ENCODE measurements at places on chromosomes 11 and 22. TPM values are rescaled to one million over a fixed set of nuclear protein-coding genes. Genes with fewer than 3 reads are reported as not detected.

DNA sequence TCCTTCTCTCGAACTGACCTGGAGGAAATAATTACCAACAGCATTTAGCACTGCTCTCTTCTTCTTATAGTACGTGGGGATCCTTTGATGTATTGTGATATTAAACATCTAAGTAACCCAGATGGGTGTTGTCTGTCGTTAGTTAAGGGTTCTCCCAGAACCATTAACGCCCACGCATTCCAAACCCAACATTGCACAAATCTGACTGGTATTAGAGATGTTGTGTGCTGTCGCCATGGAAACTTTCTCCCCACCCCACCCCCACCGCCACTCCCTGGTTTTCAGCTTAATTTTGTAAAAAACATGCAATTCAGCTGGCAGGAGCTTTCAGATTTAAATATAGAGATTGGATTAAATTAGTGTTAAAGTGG lies 1495.2 kb downstream of the TBC1D22A start:
- no peak overlapping the region for H3K4me3 ChIP-seq
- H3K27me3 ChIP-seq, result no peaks in the 10 kb centered on the region
- no peak overlapping the region for H3K27ac ChIP-seq
- no peaks in the 10 kb centered on the region for H3K4me1 ChIP-seq
- no peak for DNase-seq

DNA sequence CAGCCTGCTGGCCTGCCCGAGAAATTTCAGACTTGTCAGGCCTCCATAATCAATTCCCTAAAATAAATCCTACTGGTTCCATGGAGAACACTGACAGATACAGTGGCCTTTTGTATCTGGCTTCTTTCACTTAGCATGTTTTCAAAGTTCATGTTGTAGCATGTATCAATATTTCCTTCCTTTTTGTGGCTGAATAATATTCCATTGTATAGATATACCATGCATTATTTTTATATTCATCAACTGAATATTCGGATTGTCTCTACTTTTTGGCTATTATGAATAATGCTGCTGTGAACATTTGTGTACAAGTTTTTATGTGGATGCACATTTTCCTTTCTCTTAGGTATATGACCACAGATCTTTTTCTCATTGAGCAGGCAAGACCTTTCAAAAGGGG lies 10.4 kb downstream of the SPTY2D1 start:
- no peak overlapping the region for H3K27ac ChIP-seq
- H3K4me1 ChIP-seq, result no peaks in the 10 kb centered on the region
- H3K4me3 ChIP-seq, result no peak overlapping the region
- H3K36me3 ChIP-seq, result no peaks in the 10 kb centered on the region

Gene PGGHG
- polyA plus RNA-seq, result 82.9 TPM

DNA sequence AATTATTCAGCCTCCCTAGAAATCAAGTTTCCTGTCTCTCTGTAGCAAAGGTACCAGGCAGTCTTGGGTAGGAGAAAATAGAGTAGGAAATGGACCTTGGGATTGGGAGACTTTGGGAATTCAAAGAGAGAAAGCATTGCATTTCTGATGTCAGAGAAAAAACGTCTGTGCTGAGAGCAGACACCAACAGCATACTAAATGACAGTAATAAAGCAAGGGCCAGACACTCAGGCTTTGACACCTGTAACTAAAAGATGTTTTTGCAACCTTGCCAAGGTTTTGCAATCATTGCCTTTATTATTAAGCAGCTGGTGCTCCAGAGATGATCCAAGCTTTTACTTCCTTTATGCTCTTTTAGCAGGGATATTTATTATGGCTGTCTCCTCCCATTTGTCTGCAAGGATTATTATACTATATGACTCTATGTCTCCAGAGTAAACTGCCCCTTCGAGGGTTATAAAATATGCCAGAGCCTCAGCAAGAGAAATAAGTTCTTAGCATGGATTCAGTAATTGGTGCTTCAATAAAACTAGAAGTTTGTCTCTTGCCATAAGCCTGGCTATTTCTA lies 85.2 kb upstream of the GRAMD1B start:
- no peak overlapping the region for H3K27ac ChIP-seq
- no peaks in the 10 kb centered on the region for H3K27me3 ChIP-seq
- DNase-seq, result no peak
- no peak overlapping the region for H3K4me3 ChIP-seq
- no peaks in the 10 kb centered on the region for H3K36me3 ChIP-seq
- H3K4me1 ChIP-seq, result no peaks in the 10 kb centered on the region

Gene FGF4
- polyA plus RNA-seq, result not detected

Gene PC
- 7.1 TPM for polyA plus RNA-seq

- no peak for DNase-seq
- no peak overlapping the region for H3K4me3 ChIP-seq
- H3K27me3 ChIP-seq, result no peaks in the 10 kb centered on the region
Measured at GRCh38 chr11:20089796-20090653, 70.2 kb downstream of the DBX1 start.

GRCh38 chr11:19951558-19952115 lies 208.6 kb downstream of the DBX1 start:
- no peaks in the 10 kb centered on the region for H3K36me3 ChIP-seq
- peak; percentile 43 for DNase-seq
- H3K27ac ChIP-seq, result no peak overlapping the region
- no peaks in the 10 kb centered on the region for H3K27me3 ChIP-seq
- peak overlapping the region; percentile 72 for H3K4me3 ChIP-seq

Gene C22orf42
- polyA plus RNA-seq, result 0.06 TPM

DNA sequence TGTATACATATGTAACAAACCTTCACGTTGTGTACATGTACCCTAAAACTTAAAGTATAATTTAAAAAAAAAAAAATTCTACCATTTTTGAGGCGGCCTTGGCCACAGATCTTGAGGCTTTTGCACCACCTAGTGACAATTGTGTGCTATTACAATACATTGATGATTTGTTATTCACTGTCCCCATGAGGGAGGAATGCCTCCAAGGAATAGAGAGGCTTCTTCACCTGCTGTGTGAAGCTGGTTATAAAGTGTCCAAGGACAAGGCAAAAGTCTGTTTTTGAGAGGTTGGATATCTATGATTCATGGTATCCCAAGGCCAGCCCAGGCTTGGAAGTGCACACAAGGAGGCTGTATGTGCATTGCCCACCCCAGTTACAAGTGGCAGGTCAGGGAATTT lies 30.7 kb downstream of the SLC22A25 start:
- no peaks in the 10 kb centered on the region for H3K27me3 ChIP-seq
- no peaks in the 10 kb centered on the region for H3K4me1 ChIP-seq
- no peak overlapping the region for H3K4me3 ChIP-seq
- H3K36me3 ChIP-seq, result no peaks in the 10 kb centered on the region
- H3K27ac ChIP-seq, result no peak overlapping the region

Gene CECR2
- polyA plus RNA-seq, result 0.24 TPM

Gene UPK3A
- 19.0 TPM for polyA plus RNA-seq

Gene MRPL23
- polyA plus RNA-seq, result 186 TPM

Gene MRGPRX3
- not detected for polyA plus RNA-seq
